ENCODE measurements at places on chromosomes 5 and 9.

DNA sequence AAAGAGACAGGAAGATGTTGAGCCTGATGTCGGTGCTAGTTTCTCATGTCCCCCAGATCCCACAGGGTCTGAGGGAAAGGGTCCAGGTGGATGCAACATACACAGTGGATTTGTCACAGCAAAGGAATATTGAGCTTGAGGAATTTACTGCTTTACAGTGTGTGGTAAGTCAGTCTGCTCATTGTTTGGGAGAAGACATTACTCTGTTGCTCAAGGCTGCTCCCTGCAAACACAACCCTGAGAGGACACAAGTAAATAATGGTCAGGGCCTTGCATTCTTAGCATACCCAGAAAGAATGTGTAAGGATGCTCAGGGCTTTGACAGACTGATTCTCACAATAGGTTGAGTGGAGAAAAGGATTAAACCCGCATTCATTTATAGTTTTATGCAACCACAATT lies 7.3 kb upstream of the MAN2A1 start:
- no peak for DNase-seq

- DNase-seq: no peak
Measured at GRCh38 chr5:68383888-68384310, 168.3 kb downstream of the PIK3R1 start.

DNA sequence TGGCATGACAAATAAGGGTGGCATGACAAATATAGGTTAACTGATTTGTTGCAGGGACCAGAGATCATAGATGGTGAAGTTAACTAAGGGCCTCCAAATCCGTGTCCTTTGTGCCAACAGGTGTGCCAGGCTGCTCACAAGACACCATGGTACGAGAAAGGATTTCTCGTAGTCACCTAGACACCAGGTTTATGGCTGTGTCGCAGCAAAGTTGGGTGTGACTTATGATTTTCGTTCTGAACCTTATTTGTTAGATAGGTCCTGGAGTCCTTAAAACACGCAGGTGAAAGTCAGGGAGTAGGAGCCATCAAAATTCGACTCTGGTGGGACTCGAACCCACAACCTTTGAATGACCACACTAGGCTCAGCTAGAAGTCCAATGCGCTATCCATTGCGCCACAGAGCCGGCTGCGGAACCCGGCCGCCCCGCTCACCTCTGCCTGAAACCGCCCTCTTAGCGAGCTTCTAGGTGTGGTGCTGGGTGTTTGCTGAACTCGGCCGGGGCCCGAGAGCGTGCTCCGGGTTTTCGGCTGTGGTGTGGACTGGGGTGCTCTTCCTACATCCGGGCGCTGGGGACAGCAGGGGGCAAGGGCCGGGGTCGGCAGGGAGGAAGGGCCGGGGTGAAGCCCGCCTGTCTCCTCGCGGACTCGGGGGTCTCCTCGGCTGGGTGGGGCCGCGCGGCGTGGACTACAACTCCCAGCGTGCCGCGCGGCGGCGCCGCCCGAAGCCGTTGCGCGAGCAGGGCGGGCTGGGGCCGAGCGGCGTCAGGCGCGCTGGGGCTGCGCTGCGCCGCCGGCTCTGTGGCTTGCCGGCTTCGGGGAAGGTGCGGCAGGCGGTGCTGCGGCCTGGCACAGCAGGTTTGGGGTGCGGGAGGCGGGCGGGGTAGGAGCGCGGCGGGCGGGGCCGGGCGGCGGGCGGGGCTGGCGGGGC lies at the start of gene SLC27A4:
Gene SLC27A4, plus strand, starts transcription at position 767 of the 930 bp plus-strand sequence. CDS start 2,606 bp downstream, outside the sequence.
- peak; percentile 31 for DNase-seq

GRCh38 chr9:17578911-17579793 lies at the start of gene SH3GL2:
SH3GL2 (plus strand) TSS chr9:17579066.
- DNase-seq: no peak

DNA sequence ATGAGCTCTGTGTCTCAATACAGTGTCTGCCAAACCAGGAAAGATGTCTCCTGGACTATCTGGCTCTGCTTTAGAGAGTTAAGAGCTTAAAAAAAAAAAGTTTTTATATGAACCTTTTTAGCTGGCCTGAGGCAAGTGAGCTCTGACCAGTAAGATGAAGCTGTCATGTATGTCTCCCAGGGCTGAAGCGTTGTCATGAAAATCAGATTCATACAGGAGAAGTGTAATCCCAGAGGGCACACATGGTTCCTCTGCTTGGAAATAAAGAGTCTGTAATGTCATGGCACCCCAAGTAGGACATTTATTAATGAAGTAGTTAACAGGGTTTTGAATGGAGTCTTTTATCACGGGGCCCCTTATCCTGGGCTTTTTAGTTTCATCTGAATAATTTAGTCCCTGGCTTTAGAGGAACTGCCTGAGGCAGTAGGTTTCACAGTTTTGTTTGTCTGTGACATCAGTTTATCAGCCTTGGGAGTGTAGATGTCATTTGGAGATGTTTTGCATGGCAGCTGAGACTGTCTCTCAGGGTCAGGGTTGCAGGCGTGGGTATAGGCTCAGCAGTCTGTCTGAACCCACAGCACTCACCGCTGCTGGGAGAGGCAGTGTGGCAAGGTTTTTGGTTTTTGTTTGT lies 223.3 kb downstream of the DIRAS2 start:
- no peak for DNase-seq
